ENCODE measurements at places on chromosomes 11 and 22. TPM values are rescaled to one million over a fixed set of nuclear protein-coding genes. Genes with fewer than 3 reads are reported as not detected.

DGCR6 gene
- 1.7 TPM for total RNA-seq

DPAGT1 gene
- 34.8 TPM for total RNA-seq

GRCh38 chr11:12932485-12932884 lies 76.6 kb upstream of the RASSF10 start:
- DNase-seq, result no peak
- H3K4me3 ChIP-seq, result no peak overlapping the region
- no peaks in the 10 kb centered on the region for H3K27me3 ChIP-seq
- peaks cover 2% of the 10 kb centered on the region for H3K36me3 ChIP-seq
- H3K4me1 ChIP-seq, result no peaks in the 10 kb centered on the region
- H3K27ac ChIP-seq, result no peak overlapping the region

GRCh38 chr11:133821776-133822175 lies 23.5 kb downstream of the SPATA19 start:
- no peaks in the 10 kb centered on the region for H3K36me3 ChIP-seq
- DNase-seq, result peak; percentile 83
- no peak overlapping the region for H3K4me3 ChIP-seq
- no peaks in the 10 kb centered on the region for H3K4me1 ChIP-seq
- no peak overlapping the region for H3K27ac ChIP-seq

GRCh38 chr22:36367479-36367878 lies 20.3 kb downstream of the MYH9 start:
- no peaks in the 10 kb centered on the region for H3K36me3 ChIP-seq
- H3K27ac ChIP-seq, result peak overlapping the region; percentile 87
- DNase-seq, result no peak
- H3K27me3 ChIP-seq, result no peaks in the 10 kb centered on the region
- H3K4me3 ChIP-seq, result no peak overlapping the region

DNA sequence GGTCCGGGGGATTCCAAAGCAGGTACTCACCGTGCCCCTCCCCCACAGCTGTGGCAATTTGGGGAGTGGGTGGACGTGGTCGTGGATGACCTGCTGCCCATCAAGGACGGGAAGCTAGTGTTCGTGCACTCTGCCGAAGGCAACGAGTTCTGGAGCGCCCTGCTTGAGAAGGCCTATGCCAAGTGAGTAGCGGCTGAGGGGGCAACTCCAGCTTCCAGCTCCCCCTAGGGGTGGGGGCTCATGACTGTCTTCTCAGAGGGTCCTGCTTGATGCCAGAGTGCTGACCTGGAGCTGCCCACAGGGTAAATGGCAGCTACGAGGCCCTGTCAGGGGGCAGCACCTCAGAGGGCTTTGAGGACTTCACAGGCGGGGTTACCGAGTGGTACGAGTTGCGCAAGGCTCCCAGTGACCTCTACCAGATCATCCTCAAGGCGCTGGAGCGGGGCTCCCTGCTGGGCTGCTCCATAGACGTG lies 4.2 kb downstream of the CAPN1 start:
- no peaks in the 10 kb centered on the region for H3K4me1 ChIP-seq
- no peak overlapping the region for H3K27ac ChIP-seq
- no peak for DNase-seq
- no peaks in the 10 kb centered on the region for H3K36me3 ChIP-seq
- no peaks in the 10 kb centered on the region for H3K27me3 ChIP-seq
